ENCODE measurements at places on chromosomes 12 and 14.
A peak's percentile ranks its signal among the peaks of the same experiment; 100 is the strongest.

DNA sequence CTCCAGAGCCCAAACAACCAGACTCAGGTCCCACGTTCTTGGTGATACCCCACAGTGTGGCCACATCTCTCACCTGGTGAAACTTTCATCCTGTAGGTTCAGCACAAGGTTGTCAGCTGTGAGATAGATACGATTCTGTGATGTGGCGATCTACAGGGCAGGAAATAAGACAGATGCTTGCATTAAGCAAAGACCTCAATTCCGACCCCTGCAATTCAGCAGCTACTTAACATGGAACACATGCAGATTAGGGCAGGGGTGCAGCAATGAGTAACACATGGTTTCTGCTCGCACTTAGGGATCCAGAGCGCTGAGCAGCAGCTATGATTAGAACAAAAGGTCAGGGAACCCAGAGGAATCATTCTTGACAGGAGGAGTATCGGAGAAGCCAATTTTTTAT, 4.1 kb downstream of the PHB2 start:
- no peak for DNase-seq

DNA sequence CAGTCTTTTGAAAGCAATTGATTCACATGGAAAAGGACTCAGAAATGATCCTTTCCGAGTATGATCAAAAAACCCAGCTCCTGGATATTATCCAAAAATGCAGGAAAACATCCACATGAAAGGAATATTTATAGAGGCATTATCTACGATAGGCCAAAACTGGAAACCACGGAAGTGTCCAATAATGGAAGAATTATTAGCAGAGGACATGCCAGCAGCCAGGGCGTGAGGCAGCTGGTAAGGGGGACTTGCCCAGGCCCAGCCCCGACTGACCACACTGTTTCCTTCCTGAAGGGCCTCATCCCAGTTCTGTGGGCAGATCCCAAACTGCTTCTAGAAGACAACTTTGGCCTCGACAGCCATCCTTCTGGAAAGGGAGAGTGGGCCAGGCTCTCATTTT, 20.5 kb downstream of the ACTN1 start:
- no peak for DNase-seq

GRCh38 chr12:101775816-101776215, 36.6 kb upstream of the SYCP3 start:
- DNase-seq: no peak

- DNase-seq: peak; percentile 61
These were observed 367.9 kb downstream of the PAWR start for GRCh38 chr12:79322905-79323304.

DNA sequence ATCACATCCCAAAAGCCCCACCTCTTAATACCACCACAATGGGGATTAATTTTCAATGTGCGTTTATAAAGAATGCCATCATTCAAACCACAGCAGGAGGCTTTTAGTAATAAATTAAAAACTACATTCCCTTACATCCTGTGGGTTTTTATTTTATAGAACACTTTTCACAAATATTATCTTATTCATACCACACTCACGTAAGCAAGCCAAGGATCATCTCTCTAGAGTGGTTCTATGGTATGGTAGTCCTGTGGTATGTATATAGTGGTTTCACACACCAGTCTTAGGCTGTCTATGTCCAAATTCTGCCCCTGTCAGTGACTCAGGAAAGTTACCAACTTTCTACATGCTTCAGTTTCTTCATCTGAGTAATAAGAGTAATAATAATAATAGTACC, 100.2 kb downstream of the GALC start:
- no peak for DNase-seq

- DNase-seq: no peak
These were observed 29.3 kb downstream of the DUSP16 start for GRCh38 chr12:12533238-12533829.

GRCh38 chr12:52945389-52946232, 3.3 kb upstream of the KRT18 start:
- DNase-seq: no peak

DNA sequence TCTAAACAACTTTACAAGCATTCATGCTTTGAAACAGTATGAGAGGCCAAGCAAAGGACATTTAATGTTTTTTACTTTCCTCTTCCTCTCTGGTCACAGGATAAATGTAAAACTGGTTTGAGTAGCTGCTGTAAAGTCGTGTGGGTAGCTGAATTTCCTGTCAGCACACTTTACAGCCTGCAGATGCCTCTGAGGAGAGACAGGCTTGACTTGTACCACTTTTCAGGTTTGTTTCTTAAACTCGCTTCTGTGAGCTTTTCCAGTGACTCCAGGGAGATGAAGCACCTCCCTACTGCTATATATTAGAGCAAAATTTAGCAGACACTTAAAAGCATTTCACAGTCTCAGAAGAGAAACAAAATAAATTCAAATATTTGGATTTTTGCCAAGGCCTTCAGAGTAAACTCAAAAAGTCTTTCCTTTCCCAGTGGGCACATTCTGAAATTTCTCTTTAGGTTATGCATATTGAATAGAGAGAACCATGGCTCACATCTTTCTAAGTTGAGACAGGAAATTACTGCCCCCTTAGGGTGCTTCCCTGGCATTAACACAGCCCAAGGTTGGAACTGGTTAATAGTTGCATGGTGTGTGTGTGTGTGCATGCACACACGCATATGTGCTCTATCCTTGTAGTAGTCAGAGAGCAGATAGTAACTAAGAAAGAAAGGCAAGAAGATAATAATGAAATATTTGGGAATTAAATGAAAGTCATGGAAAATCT, 557.3 kb upstream of the MIS18BP1 start:
- no peak for DNase-seq

- DNase-seq: no peak
These were observed 774 bp upstream of the MANSC4 start for GRCh38 chr12:27780612-27781408.

DNA sequence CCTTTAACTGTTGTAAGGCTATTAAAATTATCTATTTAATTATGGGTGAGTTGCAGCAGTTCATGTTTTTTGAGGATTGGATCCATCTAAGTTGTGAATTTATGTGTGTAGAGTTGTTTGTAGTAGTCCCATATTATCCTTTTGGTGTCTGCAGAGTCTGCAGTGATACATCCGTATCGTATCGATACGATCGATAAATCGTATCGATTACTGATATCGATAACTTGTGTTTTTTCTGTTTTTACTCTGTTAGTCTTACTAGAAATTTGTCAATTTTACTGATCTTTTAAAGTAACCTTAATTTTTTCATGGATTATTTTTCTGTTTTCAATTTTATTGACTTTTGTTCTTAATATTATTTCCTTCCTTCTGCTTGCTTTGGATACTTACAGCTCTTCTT, 462.5 kb upstream of the SOX5 start:
- DNase-seq: no peak

- DNase-seq: no peak
These were observed 39.8 kb downstream of the DIO3 start for GRCh38 chr14:101600891-101601605.

GRCh38 chr12:46556105-46556559, 183.6 kb upstream of the SLC38A2 start:
- no peak for DNase-seq

DNA sequence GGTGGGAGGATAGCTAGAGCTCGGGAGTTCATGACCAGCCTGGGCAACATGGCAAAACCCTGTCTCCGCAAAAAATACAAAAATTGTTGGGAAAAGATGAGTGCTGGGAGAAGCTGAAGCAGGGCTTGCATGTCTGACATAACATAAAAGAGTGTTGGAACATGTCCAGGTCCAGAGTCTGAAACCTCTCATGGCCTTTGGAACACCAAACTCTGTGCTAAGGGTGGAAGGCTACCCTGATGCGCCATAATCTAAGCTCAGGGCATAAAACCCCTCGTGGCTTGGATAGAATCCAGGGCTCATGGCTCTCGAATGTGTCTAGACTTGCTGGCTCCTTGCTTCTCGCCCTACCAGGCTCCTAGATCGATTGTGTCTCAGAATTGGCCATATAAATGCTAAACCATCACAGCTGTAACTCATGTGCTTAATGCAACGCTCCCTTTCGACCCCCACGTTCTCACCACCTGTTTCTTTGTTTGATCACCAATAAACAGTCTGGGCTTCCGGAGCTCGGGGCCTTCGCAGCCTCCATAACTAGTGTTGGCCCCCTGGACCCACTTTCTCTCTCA, 6.7 kb upstream of the CLEC7A start:
- no peak for DNase-seq

DNA sequence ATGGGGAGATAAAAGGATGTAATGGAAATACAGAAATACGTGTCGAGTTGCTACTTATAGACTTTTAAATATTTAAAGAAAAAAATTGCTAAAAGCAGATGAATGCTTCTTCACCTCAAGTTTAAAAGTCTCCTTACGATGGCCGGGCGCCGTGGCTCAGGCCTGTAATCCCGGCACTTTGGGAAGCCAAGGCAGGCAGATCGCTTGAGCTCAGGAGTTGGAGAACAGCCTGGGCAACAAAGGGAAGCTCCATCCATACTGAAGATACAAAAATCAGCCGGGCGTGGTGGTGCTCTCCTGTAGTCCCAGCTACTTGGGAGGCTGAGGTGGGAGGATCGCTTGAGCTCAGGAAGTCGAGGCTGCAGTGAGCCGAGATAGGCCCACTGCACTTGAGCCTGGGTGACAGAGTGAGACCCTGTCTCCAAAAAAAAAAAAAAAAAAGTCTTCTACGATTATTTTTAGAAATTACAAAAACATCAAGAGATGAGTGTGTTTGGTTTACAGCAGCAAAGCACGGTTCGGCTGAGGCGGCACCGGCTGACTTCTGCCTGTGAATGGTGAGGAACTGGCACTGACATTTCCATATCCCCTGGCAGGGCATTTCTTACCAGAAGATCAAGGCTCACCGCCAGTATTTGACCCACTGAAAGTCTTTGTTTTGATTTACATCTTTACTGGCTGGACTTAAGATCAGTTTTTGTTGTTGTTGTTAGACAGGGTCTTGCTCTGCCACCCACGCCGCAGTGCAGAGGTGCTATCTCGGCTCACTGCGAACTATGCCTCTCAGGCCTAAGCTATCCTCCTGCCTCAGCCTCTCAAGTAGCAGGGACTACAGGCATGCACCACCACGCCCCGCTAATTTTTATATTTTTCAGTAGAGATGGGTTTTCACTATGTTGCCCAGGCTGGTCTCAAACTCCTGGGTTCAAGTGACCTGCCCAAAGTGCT, 3.9 kb upstream of the MTA1 start:
- no peak for DNase-seq

DNA sequence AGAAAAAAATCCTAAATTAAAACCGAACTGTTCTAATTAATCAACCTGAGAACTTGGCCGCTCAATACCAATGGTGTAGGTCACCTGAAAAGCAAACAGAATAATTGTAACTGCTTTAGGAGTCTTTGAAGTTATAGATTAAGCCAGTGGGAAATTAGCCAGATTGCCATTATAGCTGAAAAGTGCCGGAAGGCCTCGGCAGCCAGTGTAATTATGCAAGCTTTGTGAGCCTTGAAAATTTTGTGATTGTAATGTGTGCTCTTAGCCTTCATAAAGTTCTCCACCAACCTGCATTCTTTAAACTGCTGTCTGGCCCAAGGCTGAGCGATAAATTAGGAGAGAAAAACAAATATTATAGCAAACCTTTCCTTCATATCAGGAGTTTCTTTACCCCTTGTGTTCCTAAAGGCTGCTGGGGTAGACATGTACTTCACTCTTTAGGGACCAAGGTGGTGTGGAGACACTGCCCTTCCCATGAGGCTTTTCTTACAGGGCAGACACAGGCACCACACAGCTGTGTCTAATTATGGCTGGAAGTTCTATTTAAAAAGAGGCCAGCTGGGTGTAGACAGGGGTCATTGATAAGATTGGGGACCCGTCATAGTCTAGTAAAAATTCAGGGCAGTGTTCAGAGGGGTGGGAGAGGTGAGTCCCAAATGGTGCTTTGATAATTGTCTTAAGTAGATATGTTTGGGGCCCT, 991.2 kb downstream of the FLRT2 start:
- no peak for DNase-seq

DNA sequence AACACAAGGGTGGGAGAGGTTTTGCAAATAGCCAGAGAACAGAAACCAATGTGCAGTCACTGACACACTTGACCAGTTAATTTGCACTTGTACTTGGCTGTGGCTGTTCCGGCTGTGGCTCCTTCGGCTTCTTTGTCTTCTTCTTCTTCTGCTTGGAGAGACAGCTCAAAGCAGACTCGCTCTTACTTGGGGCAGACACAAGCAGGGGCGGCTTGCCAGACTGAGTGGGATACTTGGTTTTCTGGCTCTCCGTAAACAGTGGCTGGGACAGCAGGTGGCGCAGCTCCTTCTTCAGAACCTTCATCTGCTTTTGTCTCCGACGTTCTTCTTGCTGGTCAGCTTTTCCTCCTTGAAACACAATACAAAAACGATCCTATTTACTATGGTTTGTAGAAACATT, 25.0 kb downstream of the OTUB2 start:
- DNase-seq: no peak

- no peak for DNase-seq
These were observed 3.4 kb downstream of the PRKAG1 start for GRCh38 chr12:49015196-49015595.

GRCh38 chr14:26330982-26331381, 266.9 kb downstream of the NOVA1 start:
- DNase-seq: no peak

- no peak for DNase-seq
These were observed 507 bp downstream of the SPTSSA start for GRCh38 chr14:34461334-34462131.

- no peak for DNase-seq
These were observed 330.5 kb downstream of the AACS start for GRCh38 chr12:125395583-125396215.

GRCh38 chr14:89781046-89781445, 173.5 kb downstream of the EFCAB11 start:
- DNase-seq: no peak

DNA sequence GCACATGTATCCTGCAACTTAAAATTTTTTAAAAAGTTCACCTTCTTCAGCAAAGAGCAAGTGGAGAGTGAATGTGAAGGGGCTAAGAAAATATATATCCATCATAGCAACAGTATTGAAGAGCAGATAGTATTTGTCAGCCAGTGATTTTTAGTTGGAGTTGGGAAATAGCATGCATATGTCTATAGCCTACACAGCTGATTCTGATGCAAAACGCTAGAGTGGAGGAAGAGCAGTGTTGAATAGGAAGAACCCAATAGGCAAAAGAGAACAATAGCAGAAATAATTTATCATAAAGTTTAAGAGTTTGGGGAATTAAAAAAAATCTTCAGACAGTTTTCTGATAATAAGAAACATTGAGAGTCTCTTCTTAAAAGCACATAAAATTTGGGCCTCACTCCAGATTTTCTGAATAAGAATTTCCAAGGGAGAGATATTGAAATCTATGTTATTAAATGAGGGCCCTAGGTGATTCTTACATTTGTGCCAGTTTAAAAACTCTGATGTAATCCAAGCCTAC, 12.0 kb downstream of the PDE6H start:
- DNase-seq: no peak

GRCh38 chr12:69468237-69469026, 1.8 kb upstream of the FRS2 start:
- DNase-seq: no peak

Measured in NCI-H187 treated with DMSO at 0.1 percent for 48 hours (cell line).